ENCODE measurements at places on chromosomes 6 and 20.

DNA sequence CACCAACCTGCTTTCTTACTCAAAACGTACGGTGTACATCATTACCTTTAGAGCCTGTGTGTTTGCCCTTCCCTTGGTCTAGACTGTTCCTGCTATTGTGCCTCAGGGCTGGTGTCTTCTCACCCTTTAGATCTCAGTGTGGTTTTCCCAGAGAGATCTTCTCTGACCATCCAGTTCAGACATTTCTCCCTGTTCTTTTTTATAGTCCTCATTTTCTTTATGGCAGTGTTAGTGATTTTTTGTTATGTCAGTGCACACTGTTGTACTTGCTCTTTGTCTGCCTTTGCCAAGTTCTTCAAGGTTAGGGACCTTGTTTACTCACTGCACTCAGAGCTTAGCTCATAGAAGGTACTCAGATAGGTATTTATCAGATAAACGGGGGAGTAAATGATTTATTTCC lies 82.8 kb downstream of the ATRN start:
- no peak for DNase-seq

DNA sequence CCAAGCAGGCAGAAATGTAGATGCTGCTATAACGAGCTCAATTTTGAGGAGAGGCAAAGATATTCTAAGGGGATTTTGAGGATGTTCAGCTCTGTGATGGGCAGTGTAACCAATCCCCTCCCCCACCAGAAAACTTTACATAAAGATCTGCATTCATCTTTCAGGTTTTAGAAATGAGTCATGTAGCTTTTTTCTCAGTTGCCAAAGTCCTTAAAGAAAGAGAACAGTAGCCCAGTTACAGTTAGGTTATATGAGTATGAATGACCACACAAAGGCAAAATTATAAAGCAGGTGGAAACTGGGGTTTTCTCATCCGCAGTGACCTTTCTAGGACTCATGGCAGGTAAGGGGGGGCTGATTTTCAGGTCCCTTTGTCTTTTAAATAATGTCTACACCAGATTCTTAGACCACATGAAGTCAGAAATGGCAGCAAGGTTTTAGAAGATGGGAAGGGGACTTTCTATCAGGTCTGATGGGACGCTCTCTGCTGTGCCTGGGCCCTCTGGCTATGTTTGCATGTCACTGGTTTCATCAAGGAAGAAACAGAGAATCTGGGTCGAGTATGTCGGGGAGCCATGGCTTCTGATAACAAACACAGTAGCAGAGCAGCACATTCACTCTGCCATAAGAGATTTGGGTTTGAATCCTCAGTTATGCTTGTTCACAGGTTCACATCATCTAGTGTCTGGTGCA lies 94.7 kb downstream of the CLIC5 start:
- DNase-seq = no peak

DNA sequence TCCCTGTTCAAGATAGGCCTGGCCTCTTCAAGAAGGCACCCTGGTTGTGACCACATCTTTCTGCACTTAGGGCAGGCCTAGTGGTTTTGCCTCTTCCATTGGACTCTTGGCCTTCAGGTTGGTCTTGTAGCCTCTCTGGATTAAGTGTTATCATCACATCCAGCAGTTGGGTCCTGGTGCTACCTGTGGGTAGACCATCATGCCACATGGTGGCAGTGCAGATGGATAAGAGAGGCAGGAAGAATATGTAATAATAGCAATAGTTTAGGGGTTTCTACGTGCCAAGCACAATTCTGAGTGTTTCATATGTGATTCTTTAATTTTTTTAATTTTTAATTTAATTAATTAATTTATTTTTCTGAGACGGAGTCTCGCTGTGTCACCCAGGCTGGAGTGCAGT lies 28.5 kb upstream of the SNRPB2 start:
- DNase-seq = no peak

DNA sequence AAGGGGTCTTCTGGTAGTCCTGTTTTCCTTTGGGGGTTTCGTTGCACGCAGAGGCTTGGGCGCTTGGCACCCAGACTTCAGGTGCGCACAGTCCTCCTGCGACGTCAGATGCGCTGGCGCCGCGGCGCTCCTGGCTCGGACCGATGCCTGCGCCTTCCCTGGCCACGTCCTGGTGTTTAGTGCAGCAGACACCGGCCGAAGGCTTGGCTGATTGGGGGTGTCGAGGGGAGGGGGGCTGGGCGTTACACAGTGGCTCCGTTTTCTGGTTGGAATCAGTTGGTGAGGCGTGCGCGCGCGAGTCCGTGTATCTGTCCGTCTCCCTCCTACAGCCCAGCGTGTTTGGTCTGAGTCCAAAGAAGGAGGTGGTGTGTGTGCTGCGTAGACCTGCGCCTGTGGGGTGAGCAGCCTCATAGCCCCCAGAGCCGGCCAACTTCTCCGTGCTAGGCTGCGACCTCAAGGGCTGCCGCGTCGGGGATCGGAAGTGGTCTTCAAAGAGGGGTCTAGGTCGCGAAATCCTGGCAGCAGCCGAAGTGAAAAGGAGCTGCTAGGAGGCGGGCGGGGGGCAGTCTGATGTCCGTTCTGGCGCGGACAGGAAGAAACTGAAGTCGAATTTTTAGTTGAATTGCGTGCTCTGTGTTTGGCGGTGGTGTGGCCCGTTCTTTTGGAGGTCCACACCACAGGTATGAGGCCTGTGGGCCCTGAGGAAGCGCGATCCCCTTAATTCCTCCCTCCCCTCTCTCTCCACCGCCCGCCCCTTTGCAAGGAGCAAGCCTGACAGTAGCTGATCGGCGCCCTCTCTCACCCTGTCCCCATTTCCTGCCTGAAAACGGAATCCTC lies 1.5 kb downstream of the SYNDIG1 start:
- DNase-seq = no peak

GRCh38 chr6:104704191-104704590 lies 155.5 kb downstream of the HACE1 start:
- no peak for DNase-seq

All from substantia nigra (tissue), 51 donors.